ENCODE measurements at places on chromosomes 2 and 18.

- DNase-seq = no peak
Observed at GRCh38 chr2:65831509-65831908, 399.1 kb upstream of the SPRED2 start.

DNA sequence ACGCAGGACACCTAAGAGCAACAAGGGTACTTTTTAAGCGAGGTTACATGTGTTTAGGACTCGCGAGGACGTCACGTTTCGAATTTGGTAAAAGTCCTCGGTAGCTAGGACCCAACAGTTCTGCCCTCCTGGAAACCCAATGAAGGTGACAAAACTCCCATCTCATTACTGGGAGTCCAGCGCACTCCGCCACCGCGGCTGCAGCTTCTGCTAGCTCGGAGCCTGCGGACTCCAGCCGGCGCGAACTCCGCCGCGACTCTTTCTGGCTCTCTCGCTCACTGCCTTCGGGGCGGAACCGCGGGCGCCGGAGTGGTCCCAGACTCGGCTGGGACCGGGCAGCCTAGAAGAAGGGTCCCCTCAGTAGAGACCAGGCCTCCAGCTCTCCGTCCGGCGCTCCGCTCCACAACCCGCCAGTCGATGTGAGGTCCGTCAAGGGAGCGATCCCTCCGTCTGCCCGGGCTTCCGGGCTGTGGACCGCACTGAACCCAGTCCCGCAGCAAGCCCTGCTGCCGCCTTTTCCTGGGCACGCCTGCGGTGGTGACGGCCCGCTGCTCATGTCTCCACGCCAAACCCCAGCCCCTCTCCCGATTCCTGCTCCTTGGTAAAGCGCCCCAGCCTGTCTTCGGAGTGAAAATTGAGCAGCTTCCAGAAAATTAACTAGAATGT lies 3.0 kb upstream of the OSR1 start:
- no peak for DNase-seq

DNA sequence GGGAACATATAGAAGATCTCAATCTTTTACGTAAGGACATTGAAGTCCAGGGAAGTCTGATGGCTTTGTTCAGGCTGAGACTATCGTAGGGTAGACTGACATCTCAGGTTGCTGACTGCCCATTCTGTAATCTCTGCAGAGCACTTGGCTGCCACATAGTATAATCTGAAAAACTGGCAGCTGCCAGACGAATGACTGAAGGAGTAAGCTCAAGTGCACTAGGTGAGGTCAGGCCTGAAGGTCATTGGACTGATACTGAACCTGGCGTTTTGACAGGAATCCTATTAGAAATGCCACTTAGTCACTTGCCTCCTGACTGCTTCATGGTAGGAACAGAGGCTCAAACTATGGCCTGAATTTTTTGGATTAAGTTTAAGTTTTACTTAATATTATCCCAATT lies 23.5 kb downstream of the GPD2 start:
- DNase-seq = no peak

- no peak for DNase-seq
Observed at GRCh38 chr18:22674272-22674671, 256.6 kb upstream of the CTAGE1 start.

Measured in CD4-positive, alpha-beta T cell treated with Interleukin-6 at 100 ng/mL for 8 hours (primary cell).